ENCODE measurements at places on chromosomes 2 and 18. TPM values are rescaled to one million over a fixed set of nuclear protein-coding genes. Genes with fewer than 3 reads are reported as not detected.

The ICOS gene
- polyA plus RNA-seq: not detected

The LRRTM4 gene
- polyA plus RNA-seq: not detected

The SAG gene
- polyA plus RNA-seq: not detected

The SCYGR6 gene
- polyA plus RNA-seq: not detected

The HOXD8 gene
- 7.0 TPM for polyA plus RNA-seq

The TMEM37 gene
- polyA plus RNA-seq: 0.16 TPM

The DCC gene
- not detected for polyA plus RNA-seq

The IL1F10 gene
- 0.12 TPM for polyA plus RNA-seq

The CAPN14 gene
- polyA plus RNA-seq: 0.12 TPM

The SIX3 gene
- not detected for polyA plus RNA-seq

The AGFG1 gene
- polyA plus RNA-seq: 42.1 TPM

The HEATR5B gene
- 1.7 TPM for polyA plus RNA-seq

All from foreskin keratinocyte (primary cell).